ENCODE measurements at places on chromosomes 13 and 19.

DNA sequence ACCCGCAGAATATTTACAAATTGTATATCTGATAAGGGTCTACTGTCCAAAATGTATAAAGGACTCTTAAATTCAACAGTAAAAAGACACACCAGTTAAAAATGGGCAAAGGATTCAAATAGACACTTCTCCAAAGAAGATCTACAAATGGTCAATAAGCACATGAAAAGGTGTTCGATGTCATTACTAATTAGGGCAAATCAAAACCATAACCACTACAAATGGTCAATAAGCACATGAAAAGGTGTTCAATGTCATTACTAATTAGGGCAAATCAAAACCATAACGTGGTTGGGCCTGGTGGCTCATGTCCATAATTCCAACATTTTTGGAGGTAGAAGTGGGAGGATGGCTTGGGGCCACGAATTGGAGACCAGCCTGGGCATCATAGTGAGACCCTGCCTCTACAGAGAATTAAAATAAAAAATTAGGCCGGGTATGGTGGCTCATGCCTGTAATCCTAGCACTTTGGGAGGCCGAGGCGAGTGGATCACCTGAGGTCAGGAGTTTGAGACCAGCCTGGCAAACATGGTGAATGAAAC, 40.5 kb downstream of the ACTN4 start:
- DNase-seq, result no peak

- DNase-seq, result no peak
Measured at GRCh38 chr13:21364916-21365315, 94.2 kb downstream of the ZDHHC20 start.

- no peak for DNase-seq
Measured at GRCh38 chr13:109869312-109870237, 83.2 kb upstream of the IRS2 start.

- DNase-seq, result no peak
Measured at GRCh38 chr19:48913114-48913889, 13.2 kb downstream of the NUCB1 start.

- DNase-seq, result no peak
Measured at GRCh38 chr13:29583073-29583785, 12.3 kb downstream of the SLC7A1 start.

Measured in T-helper 17 cell (primary cell).